ENCODE measurements at places on chromosomes 3 and 15.
A peak's percentile ranks its signal among the peaks of the same experiment; 100 is the strongest.

- DNase-seq, result peak; percentile 70
Observed at GRCh38 chr15:99450896-99451358, 114.9 kb upstream of the MEF2A start.

- no peak for DNase-seq
Observed at GRCh38 chr3:81214631-81215030, 546.8 kb downstream of the GBE1 start.

- no peak for DNase-seq
Observed at GRCh38 chr3:111902534-111902933, 43.5 kb downstream of the PHLDB2 start.

GRCh38 chr15:75104804-75105557, 81.6 kb downstream of the PPCDC start:
- DNase-seq, result peak; percentile 59

GRCh38 chr3:144380849-144381248, 409.2 kb downstream of the DIPK2A start:
- DNase-seq, result no peak

DNA sequence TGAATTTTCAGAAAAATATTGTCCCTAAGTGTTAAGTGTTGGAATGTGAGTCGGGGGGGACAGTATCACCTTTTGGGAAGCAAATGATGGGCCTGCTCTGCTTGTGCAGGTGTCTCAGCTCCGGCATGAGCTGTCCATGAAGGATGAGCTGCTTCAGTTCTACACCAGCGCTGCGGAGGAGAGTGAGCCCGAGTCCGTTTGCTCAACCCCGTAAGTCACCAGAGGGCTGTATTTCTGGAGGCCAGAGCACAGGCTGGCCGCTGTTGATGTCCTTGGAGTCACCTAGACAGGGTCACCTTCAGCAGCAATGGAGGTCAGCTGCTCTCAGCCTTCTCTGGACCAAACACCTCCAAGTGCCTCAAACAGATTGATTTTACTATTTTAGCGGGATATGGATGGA, 78.0 kb downstream of the CCK start:
- no peak for DNase-seq

DNA sequence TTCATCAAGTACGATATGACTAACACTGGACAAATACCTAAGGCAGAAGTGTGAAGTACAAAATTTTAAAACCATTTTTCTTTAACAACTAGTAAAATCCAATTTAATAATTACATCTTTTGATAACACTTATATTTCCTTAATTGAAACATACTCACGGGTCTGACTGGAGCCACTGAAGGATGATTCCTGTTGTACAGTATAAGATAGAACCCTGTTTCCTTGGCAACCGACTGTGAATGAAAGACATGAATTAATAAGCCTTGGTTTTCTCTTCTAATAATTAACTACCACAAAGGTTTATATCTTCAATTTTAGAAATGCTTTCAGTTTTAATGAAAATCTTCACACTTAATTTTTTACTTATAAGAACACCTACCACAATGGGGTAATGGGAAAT, 19.4 kb downstream of the DHX36 start:
- no peak for DNase-seq

DNA sequence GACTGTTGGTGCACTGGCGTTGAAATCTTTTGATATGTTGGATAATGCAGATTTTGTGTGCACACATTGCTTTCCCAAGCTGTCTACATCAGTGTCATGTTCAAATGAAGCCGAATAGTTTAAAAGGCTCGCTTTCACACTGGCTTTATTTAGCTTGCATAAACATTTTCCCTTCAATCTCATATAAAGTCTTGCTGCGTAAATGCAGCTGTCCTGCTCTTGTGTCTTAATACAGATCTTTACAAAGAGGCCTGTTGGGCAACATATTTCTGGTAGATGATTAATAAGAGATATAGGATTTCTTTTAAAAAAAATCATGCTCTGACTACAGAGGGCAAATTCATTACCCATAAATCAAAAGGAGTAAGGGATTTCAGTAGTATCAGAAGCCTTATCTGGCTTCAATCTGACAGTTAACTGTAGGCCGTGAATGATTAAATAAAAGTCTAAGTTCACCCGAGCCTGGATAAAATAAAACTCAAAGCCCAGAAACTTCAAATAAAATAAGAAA, 937.2 kb downstream of the FHIT start:
- no peak for DNase-seq

GRCh38 chr3:43319376-43319775, 33.0 kb downstream of the SNRK start:
- no peak for DNase-seq

DNA sequence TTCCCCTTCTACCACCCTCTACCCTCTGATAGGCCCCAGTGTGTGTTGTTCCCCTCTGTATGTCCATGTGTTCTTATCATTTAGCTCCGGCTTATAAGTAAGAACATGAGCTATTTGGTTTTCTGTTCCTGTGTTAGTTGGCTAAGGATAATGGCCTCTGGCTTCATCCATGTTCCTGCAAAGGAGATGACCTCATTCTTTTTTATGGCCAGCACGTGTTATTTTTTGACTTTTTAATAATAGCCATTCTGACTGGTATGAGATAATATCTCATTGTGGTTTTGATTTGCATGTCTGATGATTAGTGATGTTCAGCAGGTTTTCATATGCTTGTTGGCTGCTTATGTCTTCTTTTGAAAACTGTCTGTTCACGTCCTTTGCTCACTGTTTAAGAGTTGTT, 63.1 kb upstream of the NPHP3 start:
- no peak for DNase-seq

DNA sequence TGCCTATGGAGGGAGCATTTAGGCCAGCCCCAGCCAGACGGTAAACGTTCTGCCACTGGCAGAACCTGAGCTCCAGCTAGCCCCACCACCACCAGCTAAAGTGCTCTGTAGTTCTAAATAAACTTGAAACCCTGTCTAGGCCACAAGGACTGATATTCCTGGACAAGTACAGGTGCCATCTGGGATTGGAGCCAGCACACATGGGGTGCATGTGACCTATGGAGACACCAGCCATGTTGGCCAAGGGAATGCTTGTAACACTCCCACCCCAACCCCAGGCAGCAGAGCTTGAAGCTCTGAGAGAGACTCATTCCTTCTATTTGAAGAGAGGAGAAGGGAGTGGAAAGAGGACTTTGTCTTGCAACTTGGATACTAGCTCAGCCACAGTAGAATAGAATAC, 284.5 kb upstream of the DCBLD2 start:
- no peak for DNase-seq

DNA sequence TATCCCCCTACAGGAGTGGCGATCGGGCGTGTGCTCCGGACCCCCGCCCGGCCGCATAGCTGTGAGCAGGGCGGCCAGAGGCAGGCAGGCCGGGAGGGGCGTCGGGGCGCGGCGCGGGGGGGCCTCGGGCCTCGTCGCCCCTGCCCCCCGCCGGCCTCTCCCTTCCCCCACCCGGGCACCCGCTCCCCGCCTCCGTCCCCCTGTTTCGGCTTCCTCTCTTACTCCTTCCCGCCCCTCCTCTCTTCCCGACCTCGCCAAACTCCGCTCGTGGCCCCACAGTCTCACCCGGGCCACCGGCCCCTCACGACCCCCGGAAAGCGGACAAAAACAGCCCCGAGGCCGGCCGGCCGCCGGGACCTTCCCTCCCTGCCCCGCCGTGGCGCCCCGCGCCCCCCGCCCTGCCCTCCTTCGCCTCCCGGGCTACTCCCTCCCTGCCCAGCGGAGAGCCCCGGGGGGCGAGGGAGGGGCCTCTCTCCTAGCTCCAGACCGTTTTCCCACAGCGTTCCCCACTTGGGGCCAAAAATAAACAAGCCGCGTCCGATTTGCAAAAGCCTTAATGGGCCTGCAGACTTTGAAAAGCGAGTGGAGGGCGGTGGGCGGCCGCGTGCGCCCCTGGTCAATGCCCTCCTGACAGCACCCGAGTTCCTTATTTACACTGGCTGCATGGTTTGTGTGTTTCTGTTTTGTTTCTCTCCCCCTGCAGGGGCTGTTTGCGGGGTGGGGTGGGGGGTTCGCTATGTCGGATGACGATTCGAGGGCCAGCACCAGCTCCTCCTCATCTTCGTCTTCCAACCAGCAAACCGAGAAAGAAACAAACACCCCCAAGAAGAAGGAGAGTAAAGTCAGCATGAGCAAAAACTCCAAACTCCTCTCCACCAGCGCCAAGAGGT, 1.0 kb downstream of the UBE2E1 start:
- DNase-seq, result no peak

DNA sequence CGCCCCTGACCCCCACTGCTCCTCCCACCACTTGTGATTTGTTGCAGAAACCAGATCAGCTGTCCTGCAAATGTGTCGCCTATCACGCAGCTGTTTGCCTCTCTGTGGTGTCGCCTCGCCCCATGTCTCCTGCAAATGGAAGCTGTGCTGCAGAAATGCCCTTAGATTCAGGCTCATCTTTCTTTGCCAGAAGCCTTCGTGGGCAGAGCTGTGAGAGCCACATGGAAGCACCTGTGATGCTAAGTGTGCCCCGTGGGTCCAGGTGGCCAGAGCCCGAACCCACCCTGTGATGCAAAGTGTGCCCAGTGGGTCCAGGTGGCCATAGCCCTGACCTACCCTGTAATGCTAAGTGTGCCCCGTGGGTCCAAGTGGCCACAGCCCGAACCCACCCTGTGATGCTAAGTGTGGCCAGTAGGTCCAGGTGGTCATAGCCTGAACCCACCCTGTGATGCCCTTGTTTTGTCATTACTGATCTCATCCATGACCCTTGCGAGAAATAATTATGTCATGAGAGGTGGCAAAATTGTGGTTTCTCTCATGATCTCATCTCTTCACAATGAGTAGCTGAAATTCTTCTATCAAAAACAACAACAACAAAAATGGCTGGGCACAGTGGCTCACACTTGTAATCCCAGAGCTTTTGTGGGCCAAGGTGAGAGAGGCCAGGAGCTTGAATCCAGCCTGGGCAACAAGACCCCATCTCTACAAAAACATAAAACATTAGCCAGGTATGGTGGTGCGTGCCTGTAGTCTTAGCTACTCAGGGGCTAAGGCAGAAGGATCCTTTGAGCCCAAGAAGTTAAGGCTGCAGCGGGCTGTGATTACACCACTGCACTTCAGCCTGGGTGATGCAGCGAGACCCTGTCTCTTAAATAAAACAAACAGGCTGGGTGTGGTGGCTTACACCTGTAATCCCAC, 187.4 kb downstream of the GOLGA6L6 start:
- no peak for DNase-seq

- no peak for DNase-seq
Observed at GRCh38 chr3:142777927-142778326, 54.1 kb downstream of the TRPC1 start.

- no peak for DNase-seq
Observed at GRCh38 chr15:95162967-95163531, 931.7 kb downstream of the MCTP2 start.

- no peak for DNase-seq
Observed at GRCh38 chr3:131540143-131540542, 37.4 kb upstream of the MRPL3 start.

DNA sequence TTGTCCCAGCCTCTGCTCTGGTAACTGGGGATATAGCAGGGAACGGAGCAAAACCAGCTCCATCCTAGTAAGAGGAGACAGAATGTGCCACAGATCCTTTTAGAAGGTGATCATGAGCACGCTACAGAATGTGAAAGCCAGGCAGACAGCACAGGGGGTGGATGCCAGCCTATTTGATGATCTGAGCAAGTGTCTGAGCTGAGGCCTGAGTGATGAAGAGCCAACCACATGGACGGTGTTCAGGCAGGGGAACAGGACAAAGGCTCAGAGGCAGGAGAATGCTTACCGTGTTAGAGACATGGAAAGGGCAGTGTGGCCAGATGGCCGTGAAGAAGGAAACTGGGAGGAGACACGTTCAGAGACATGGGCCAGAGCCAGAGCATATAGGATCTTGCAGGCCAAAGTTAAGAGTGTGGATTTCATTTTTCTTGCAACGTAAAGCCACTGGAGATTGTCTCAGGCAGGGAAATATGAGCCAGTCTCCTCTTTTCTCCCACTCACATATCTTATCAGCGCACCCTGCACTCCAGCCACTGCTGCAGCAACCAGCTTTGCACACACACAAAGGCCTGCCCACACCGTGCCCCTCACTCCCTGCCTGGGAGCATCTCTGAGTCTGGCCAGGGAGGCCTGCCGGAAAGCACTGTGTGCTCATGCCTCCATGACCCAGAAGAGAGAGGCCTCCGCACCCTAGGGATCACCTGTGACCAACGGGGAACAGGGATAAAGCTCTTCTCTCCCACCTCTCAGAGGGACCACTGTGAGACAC, 20.1 kb downstream of the RAB43 start:
- DNase-seq, result no peak

- no peak for DNase-seq
Observed at GRCh38 chr3:154496978-154497377, 67.0 kb upstream of the GPR149 start.

DNA sequence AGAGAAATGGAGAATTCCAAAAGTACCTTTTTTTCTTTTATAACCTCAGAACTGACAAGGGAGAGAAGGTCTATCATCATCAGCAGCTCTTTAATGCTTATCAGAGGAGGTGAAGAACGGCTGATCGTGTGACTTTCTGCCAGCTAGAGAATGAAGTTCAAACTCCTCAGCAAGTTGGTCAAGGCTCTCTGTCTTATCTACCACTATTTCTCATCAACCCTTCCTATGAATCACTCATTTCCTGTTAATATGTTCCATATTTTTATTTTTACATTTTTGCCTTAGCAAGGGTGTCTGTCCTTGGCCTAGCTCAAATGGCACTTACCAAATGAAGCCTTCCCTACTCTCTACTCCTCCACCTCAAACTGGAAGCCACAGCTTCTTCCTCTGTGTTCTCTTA, 73.1 kb upstream of the TSPAN3 start:
- no peak for DNase-seq

DNA sequence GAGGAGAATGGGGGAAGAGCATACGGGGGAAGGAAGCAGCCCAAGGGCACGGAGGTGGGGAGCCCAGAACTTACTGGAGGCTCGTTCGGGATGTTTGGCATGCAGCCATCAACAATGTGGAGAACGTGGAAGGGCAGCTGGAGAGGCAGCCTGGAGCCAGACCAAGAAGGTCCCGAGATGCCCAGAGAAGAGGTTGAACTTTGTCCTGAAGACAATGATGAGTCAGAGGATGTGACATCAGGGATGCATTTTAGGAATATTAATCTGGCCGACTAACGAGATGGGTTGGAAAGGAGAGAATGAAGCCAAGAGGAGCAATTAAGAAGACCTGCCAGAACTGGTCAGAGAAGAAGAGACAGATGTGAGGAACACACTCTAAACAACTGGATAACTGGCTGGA, 98.2 kb downstream of the SRGAP3 start:
- DNase-seq, result no peak

GRCh38 chr3:169118666-169119370, 544.7 kb downstream of the MECOM start:
- no peak for DNase-seq

- DNase-seq, result no peak
Observed at GRCh38 chr3:117417411-117417810, 707.8 kb downstream of the TUSC7 start.

GRCh38 chr3:14460342-14461005, 58.1 kb downstream of the SLC6A6 start:
- DNase-seq, result peak; percentile 91

All from mucosa of gallbladder (tissue), 1 donor.